ENCODE measurements at places on chromosomes 11 and 22.
A peak's percentile ranks its signal among the peaks of the same experiment; 100 is the strongest.

DNA sequence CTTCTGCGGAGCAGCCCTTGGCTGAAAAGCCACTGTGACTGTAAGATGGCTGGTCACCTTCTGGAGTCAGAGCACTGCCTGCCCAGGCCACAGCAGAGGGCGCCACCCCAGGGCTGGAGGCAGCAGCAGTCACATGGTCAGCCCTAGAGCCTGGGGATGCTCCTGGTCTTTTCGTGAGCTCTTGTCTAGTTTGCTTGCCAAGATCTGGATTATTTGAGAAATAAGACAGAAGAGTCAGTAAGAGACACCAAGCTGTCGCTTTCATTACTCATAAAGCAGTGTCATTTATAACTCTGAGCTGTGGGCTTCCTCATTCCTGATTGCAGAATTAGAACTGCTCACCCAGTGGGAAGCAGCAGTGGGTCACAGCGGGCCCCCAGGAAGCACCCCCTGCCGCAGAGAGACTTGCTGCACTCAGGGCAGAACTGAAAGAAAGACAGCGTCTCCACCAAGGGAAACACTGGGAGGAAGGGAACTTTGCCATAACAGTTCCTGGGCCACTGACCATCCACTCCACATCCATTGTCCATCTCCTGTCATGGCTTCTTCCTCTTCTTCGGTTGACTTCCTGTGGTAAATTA, 56.7 kb downstream of the PPP6R2 start:
- DNase-seq, result no peak

DNA sequence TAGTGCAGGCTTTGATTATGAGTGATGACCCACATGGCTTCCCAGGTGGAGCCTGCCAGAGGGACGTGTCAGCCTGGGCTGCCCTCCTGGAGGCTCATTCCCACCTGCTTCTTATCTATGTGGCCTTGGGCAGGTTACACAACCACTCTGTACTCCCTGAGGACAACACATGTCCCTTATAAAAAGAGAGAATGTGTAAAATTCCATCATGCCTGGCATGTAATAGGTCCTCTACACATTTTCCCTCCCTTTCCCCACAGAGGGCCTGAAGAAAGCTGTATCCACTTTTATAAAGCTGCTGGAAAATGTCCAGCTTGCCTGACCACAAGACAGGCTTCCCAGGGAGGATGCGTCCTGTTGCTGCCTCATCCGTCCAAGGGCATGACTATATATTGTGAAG, 55.0 kb upstream of the VSTM5 start:
- DNase-seq, result no peak

- DNase-seq, result no peak
Observed at GRCh38 chr11:118699506-118700220, 20.2 kb upstream of the TREH start.

DNA sequence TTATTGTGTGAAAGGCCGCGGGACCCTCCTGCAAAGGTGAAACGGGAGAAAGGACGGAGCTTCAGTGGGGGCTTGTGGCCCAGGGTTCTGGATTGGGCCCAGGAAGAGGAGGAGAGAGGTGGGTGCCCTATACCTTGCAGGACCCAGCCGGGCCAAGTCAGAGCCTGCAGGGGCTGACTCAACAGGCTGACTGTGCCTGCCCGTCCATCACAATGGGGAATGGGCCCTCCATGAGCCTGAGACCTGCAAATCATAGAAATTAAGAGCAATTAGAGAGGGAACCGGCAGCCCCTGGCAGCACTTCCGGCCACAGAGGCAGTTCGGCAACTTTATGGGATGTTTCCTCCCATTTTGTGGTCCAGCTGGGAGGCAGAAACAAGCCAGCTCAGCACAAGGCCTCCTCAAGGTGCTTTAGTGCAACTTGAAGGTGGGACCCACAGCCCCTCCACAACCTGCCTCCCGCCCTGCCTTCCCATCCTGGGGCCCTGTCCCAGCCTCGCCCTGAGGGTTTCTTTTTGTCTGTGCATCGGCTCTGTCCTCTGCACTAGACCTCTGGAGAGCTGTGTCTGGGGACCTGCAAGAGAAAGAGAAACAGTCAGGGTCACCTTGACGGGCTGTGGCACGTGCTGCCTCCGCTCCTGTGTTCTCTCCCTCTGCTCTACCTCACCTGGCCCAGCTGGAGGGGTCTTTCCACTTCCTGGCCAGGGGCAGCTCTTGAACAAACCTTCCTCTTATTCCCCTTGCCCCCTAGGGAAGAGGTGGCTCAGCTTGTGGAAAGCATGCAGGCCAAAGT, 19.1 kb upstream of the NECTIN1 start:
- DNase-seq, result no peak

DNA sequence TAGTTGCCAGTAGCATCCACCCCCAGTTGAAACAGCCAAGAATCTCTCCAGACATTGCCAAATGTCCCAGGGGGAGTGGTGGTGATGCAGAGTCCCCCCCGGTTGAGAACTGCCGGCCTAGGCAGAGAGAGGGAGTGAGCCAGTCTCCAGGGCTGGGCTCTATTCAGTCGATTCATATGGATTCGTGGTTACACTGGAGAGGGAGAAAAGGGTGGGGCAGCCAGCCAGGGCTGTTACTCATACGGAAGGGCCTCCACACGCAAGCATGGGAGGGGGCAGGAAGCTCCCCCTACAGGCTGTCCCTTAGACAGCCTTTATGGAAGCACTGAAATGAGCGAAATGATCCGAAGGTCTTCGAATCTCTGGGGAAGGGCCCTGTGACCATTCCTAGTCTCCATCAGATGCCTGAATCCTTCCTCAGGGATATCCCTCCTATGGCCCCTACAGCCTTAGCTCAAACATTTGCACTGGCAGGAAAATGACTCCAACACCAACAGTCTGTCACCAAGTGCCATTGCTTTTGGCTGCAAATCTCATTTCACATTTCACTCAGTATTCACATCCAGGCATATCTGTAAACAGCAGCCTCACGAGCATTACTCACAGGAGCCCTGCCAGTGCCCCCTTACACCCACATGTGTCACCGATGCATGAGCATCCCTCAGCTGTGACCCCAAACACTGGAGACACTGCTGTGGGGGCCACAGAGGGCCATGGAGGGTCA, 18.4 kb upstream of the TLCD5 start:
- no peak for DNase-seq

GRCh38 chr11:95692526-95693260, 96.9 kb downstream of the FAM76B start:
- DNase-seq, result no peak

GRCh38 chr11:131324921-131325570, 45.4 kb upstream of the NTM start:
- no peak for DNase-seq

- no peak for DNase-seq
Observed at GRCh38 chr11:2566223-2567025, 121.6 kb downstream of the KCNQ1 start.

- DNase-seq, result no peak
Observed at GRCh38 chr11:74909385-74909784, 39.5 kb downstream of the XRRA1 start.

GRCh38 chr11:93904716-93905115, 54.3 kb upstream of the VSTM5 start:
- DNase-seq, result no peak

DNA sequence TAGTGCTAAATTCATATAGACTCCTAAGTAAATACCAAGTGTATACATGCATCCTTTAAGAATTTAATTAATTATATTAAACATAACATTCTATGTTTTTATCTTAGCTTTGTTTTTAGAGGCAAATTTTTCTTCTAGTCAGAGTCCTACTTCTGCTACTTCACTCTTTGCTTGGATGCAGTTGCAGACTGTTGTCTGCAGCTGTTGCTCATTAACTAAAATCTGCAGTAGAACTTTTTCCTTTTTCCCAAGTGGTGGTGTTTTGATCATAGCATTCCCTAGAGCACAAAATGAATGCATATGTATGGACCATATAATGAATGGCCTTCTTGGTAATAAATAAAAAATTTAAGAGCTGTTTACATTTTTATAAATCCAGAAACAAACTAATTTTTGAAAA, 198.3 kb downstream of the CASP12 start:
- no peak for DNase-seq

- DNase-seq, result no peak
Observed at GRCh38 chr11:3074912-3075589, 17.8 kb upstream of the CARS1 start.

DNA sequence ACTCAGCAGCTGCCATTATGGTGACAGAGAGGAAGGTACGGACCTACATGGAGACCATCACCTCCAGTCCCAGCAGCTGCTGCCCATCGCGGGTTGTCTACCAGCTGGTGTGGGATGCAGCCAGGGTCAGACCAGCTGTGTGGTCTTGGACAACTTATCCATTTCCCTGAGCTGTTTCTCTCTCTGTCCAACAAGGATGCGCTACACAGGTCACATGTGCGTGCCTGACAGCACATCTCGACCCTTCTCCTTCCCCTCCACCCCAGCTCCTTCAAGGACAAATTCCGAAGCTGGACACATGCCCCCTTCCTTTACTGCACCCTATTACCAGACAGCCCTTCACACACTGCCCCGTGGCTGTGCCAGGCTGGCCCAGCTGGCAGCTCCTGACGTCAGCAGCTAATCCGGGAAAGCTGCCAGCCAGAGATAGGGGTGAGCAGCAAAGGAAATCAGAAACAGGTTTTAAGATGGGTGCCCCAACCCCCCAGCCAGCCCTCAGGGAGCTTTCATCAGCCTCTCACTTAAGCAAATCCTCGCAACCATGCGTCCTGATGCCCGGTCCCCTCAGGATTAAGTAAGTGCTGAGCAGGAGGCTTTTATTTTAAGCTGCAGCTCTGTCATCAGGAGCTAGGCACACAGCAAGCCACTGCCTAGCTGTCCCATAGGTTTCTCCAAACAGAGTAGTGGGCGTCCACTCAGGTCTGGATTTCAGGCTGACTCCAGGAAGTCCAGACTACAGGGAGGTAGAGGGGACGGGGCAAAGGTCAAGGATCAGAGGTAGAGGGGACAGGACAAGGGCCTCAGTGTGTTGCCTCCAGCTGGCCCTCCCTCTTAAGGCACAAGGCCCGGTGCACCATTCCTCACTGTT, 20.3 kb downstream of the TEF start:
- no peak for DNase-seq

- DNase-seq, result no peak
Observed at GRCh38 chr22:39415506-39415905, 15.9 kb downstream of the TAB1 start.

- DNase-seq, result no peak
Observed at GRCh38 chr22:19994851-19995610, 21.6 kb downstream of the ARVCF start.

DNA sequence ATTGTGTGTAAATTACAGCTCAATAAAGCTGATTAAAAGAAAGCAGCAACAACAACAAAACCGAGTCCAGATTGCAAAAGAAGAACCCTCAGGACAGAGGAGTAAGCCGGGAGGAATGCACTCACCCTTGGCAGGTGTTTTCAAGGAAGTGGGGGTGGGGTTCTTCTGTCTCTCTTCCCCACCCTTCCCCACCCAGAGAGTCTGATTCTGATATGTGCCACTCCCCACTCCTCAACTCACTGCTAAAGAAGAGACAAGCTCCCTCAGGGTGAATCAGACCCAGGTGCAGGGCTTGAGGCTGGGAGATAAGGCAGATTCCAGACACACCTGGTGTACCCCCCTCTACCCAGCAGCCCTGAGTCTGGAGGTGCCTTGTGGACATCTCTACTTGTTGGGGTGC, 38.4 kb upstream of the PHF21A start:
- no peak for DNase-seq

GRCh38 chr11:109590782-109591181, 168.8 kb downstream of the C11orf87 start:
- no peak for DNase-seq

DNA sequence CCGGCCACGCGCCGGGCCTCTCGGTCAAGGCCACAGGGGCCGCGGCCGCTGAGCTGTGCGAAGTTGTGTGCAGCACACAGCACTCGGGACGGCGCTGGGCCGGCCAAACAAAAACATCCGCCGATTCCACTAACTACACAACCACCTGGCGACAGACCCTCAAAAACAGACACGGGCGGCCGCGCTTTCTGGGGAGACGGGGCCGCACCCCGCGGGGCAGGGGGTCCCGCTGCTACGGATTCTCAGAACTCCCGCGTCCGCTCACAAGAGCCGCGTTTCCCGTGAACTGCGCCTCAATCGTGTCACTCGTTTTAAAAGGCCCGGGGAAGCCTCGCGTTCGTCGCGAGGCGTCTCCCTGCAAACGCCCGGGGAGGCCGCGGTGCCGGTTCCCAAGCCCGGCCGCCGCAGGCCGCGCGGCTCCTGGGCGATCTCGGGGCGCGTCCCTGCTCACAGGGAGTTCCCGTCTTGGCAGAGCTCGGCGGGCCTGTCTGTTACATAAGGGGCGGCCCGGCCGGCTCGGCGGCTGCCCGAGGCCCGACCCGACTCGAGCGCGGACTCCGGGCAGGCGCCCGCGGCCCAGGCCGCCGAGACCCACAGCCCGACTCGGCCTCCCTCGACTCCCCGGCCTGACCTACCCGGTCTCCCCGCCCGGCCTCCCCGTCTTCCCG, 936 bp downstream of the BRD1 start:
- DNase-seq, result peak; percentile 42

DNA sequence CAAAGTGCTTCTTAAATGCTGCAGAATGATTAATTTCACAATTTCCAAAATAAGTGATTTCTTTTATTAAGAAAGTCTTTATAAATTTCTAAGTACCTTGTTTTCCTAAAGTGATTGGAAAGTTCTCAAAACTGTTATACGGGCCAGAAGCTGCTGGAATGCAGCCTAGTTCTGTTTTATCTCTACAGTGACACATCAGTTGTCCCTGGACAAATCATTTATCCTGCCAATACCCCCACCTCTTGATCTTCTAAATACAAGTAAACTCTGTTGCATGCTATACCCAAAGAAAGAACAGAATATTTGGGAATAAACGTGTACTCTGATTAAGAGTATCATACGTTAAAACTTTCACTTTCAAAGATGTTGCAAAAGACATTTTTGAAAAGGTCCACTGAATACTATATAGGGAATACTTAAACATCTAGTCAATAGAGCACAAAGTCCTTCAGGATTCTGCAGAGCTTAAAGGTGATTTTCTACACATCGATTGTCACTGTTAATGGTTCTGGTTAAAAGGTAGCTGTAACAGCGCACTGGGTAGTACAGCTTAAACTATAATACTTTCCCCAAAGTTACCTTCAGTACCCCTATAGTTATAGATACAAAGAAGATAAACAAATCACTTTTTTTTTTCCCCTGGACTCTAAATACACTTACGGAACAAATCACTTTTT, 92.1 kb upstream of the APOA1 start:
- DNase-seq, result no peak

Measured in naive B cell (primary cell).